GM23248 (cell line): ENCODE measurements at places on chromosomes 16 and 17.

GRCh38 chr17:21303441-21304065 is 19.0 kb downstream of the MAP2K3 start:
- DNase-seq, result no peak

GRCh38 chr17:42285346-42286050 is 2.8 kb upstream of the STAT5A start:
- no peak for DNase-seq

GRCh38 chr16:6643080-6643686 is 689.5 kb upstream of the RBFOX1 start:
- DNase-seq, result peak; percentile 57

DNA sequence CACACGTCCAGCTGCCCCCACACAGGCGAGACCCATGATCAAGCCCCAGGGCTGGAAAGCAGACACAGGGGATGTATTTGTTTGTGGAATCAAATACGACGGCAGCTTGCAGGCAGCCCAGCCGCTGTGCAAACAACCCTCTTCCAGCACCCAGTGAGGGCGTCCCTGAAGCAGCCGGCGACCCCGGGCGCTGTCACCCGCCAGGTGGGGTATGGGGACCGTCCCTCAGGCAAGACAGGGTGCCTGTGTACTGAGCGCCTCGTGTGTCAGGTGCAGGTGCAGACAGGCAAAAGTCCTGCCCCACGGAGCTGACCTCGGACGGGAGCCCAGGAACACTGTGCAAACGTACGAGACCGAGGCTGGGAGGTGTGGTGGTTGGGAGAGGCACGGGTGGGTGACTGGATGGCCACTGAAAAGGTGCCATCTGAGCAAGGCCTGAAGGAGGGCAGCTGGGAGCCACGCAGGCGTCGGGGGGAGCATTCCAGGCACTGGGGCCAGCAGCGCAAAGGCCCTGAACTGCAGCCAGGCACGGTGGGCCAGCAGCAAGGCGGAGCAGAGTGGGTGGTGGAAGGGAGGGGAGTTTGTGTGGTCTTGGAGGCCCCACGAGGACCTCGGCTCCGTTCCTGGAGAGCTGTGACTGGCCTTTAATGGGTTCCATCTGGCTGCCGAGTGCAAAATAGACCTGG is 48.5 kb downstream of the CBFA2T3 start:
- no peak for DNase-seq

- peak; percentile 71 for DNase-seq
Observed at GRCh38 chr17:36602924-36603384, 1.6 kb downstream of the MRM1 start.

DNA sequence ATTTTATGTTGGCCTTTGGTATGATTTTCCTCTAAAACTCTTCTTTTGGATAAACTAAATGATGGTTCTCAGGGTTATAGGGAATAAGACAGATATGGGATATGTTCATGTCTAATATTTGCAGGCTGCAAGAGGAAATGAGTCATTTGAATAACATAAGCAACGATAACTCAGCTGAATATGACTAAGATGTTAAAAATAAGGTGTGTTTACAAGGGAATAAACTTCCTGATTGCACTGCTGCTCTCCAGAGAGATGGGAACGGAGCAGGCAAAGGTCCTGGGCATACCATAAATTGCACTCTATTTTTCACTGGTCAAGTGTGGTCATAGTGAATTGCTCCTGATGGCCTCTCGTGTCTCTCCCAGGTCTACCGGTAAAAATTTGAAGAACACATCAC is 666.2 kb downstream of the TOX3 start:
- DNase-seq, result peak; percentile 70

- no peak for DNase-seq
Observed at GRCh38 chr17:36817483-36818048, 119.7 kb upstream of the LHX1 start.

DNA sequence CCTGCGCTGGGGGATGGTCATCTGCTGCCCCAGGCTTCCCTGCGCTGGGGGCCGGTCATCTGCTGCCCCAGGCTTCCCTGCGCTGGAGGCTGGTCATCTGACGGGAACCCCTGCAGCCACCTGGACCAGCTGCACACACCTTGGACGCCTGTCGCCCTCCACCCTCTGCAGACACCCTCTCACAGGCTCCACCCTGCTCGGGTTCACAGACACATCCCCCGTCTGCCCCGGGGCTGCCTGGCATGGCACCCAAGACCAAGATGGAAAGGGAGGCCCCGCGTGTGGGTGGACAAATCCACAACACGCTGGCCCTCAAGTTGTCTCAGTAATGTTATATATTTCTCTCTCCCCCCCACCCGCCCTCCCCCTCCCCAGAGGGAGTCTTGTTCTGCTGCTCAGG is 89.6 kb downstream of the ANKRD11 start:
- no peak for DNase-seq

DNA sequence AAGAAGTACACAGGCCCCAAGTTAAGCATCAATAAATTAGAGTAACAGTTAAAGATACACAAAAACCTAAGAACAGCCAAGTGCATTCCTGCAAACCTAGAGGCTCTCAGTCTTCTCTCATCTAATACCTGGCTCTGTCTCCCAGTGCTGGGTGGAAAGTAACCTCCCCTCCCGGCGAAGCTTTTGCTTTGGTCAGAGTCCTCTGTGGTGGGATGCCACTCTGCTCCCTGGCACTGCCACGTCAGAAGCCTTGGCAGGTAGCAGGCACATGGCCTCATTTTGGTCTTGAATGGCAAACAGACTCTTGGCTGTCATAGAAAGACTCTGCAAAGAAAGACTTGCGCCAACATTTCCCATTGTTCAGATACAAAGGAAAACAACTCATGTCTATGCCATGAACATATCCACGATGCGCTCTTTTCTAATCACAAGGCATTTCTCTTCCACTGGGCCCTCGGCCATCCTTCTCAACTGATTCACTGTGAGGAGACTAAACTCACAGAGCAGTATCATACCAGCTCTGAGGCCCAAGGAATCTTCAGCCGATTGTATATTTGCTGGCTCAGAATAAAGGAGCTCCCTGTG is 21.2 kb downstream of the MTHFSD start:
- DNase-seq, result no peak

DNA sequence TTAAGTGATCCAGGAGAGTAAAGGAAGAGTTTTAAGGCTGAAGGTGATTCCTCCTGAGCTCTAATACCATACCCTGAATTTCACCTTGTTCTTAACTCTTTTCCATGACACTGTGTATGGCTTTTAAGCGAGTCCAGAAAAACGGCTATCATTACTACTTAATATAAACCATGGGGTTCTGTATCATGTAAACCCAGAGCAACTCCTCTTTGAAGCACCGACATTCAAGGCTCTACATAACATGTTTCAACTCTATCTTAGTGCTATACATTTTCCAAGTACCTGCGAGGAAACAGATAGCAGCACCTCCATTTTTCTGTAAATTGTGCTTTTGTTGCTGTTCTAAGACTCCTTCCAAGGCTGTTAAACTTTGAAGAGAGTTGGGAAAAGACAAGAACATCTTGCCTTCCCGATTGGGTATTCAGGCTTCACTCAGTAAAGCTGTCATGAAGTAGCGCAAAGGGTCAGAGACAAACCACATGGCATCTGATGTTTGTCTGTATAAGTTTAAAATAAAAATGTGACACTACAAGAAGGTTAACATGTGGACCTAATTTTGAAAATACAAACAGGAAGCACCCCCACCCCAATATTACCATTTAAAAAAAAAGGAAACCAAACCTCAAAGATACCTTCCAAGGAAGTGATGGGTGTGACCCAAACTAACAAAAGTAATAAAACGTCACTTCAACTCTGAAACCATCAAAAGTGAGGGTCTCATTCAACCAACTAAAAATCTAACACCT is 3.9 kb downstream of the STAT5B start:
- DNase-seq, result no peak
